Hippocampal formation (tissue), 2 donors: ENCODE measurements at places on chromosomes 3 and 15.
A peak's percentile ranks its signal among the peaks of the same experiment; 100 is the strongest.

- DNase-seq: no peak
Observed at GRCh38 chr3:143277531-143277930, 158.0 kb downstream of the CHST2 start.

GRCh38 chr3:117706756-117707155 lies 997.2 kb downstream of the TUSC7 start:
- DNase-seq: no peak

- DNase-seq: no peak
Observed at GRCh38 chr3:181839039-181839915, 127.6 kb downstream of the SOX2 start.

- peak; percentile 18 for DNase-seq
Observed at GRCh38 chr3:32310918-32311839, 72.7 kb downstream of the CMTM8 start.

GRCh38 chr3:126476166-126477060 lies 722 bp upstream of the ZXDC start:
- DNase-seq: peak; percentile 64

GRCh38 chr3:128895843-128896697 lies 16.6 kb downstream of the ACAD9 start:
- no peak for DNase-seq

- DNase-seq: no peak
Observed at GRCh38 chr3:65291448-65292125, 603.8 kb upstream of the ADAMTS9 start.

GRCh38 chr3:62011666-62012065 lies 361.7 kb downstream of the FEZF2 start:
- no peak for DNase-seq

- DNase-seq: no peak
Observed at GRCh38 chr3:61617651-61618050, 56.3 kb downstream of the PTPRG start.

DNA sequence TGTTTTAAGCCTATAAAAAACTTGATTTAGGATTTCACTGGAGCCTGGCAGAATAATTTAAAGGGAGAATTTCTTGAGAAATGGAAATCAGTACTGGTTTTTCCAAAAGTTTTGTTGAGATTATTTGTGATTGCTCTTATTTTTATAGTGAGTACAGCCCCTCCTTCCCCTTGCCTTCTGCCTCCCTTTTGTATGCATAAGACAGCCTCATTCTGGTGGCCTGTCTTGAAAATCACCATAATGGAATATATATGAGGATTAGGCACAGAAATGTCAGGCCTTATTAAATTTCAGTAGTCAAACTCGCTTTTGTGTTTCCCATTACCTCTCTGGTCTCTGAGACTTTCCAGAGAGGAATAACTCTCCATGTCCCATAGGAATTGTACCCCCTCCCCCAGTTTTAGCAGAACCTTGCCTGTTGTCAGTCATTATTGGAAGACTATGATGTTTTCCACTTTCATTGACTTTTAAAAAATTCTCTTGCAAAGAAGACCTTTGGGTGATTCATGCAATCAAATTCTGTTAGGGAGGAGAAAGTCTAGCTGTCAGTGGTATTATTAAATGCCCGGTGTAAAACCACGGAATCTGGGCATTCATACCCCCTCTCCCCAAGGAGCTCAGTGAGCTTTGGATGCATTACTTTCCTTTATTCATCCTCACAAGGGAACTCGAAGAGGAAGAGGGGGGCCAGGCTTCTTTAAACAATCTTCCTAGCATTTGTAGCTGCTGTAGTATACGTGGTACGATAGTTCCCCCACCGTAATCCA lies 171.6 kb upstream of the TSC22D2 start:
- no peak for DNase-seq

- DNase-seq: no peak
Observed at GRCh38 chr15:88832820-88833730, 29.8 kb downstream of the ACAN start.

GRCh38 chr3:53181528-53181927 lies 20.5 kb downstream of the PRKCD start:
- no peak for DNase-seq

DNA sequence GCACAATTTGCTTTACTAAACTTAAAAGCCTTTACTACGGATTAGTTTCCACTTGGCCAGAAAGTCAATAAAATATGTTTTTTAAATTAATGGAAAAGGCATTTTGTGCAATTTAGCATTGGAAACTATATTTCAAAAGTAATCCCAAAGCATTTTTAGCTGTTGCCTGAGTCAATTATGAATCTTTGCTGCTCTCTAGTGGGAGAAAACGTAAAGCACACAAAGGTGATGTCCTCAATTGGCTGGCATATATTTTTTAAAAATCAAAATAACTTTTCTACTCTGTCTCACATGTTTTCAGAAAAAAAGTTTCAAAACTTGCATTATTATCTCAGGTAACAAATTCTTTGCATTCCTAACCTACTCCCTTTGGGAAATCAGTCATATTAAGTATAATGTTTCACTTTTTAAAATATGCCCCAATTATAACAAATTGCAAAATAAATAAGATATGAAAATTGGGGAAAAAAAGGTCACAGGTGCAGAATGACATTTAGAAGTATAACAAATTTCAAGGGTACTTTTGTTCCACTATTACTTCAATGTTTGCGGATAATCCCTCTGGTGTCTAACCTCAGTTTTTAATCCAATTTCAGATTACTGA lies 47.2 kb upstream of the TEX55 start:
- peak; percentile 0 for DNase-seq

GRCh38 chr15:80068578-80068977 lies 9.1 kb downstream of the ZFAND6 start:
- DNase-seq: no peak

DNA sequence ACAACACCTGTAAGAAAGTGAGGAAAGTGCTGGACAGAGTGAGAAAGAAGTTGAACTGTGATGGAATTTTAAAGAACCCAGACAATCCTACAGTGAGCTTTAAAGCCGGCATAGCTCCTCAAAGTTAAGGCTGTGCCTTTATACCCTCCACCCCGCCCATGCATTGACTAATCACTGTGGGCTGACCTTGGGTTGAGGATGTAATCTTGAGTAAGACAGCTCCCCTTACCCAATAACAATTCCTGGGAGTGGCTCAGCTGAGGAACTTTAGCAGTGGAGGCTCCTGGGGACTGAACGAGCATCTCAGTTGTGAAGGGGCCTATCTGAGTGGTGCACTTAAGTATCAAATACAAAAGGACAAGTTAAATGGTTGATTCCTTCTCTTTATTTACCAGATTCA lies 35.7 kb upstream of the ZNF770 start:
- DNase-seq: no peak

DNA sequence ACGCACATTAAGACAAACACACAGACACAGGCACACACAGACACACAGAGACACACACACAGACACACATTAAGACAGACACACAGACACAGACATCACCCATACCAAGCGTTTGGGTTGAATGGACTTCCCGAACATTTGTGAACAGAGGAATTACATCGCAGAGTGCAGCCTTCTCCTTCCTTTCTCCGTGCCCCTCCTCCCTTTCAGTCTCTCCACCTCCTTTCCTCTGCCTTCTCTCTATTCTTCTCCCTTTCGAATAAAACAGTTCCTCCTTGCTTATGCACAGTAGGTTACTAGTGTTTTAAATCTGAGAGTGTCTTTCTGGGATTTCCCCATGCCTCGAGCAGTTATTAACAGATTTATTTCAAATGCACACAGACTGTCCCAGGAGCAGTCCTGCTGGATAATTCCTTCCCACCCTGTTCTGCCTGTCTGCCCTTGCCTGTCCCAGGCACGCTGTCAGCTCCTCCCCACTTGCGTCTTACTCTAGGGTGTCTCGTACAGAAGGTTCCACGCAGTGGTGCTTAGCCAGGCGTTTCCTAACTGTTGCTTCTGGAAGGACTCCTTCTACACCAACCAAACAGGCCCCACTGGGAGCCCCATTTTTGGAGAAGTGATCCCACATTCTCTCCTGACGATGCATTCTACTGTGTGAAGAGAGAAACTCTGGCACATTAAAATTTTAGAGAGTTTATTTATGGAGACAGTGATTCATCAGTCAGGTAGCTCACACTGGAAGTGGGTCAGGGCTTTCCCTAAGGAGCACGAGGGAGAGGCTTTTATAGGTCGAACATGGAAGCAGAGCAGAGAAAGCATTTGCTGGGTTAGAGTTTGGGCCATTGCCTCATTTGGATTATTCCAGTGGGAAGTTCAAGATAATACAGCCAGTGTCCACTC lies 163.8 kb downstream of the SV2B start:
- no peak for DNase-seq

DNA sequence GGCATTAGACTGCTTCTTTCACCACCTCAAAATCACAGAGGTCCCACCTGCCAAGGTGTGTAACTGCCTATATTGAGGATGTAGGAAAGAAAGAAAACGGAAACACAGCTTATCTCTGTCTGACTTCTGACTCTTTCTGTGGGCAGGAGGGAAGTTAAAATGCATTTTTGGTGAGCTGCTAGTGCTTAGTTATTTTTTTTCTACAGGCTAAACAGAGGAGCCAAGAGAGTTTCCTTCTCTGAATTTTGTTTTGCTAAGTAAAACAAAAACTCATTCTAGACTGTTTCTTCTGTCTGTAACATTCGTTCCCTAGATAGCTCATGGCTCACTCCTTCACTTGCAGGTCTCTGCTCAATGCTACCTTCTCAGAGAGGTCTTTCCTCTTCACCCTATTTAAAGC lies 18.8 kb upstream of the AMOTL2 start:
- DNase-seq: no peak

DNA sequence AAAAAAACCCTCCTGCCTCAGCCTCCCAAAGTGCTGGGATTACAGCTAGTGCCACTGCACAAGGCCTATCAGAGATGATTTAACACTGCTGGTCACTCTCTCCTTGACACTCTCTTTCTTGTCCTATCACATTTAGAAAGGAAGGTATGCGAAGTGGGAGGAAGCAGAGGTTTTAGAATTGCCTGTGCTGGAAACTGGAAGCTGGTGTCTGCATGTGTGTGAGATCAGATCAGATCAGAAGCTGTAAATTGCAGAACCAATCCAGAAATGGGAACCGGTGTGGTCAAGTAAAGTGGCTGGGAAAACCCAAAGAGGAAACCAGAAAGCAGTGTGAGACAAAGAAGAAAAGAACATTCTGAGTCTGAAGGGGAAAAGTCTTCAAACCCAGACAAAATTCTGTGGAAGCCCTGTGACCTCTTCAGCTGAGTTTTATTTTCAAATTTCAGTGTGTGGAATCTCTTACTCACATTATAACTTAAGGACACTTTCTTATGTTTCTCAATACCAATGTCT lies 2.8 kb downstream of the EFHB start:
- DNase-seq: peak; percentile 11

- DNase-seq: no peak
Observed at GRCh38 chr3:18866899-18867298, 281.4 kb upstream of the KCNH8 start.

DNA sequence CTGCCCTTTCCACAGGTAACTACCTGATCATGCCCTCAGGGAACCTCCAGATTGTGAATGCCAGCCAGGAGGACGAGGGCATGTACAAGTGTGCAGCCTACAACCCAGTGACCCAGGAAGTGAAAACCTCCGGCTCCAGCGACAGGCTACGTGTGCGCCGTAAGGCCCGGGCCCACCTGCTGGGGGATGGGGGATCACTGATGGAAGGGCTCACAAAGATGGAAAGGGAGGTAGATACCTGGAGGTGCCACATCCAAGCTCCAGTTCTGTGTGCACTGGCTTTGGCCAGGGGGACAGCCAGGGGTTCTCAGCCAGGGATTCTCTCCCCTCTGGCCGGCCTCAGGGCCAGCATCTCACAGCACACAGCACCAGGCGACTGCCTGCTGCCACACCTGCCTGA lies 59.4 kb downstream of the BOC start:
- DNase-seq: no peak

- DNase-seq: no peak
Observed at GRCh38 chr3:160694345-160694744, 17.4 kb downstream of the ARL14 start.

- no peak for DNase-seq
Observed at GRCh38 chr15:90297021-90297420, 31.5 kb downstream of the NGRN start.

GRCh38 chr15:91153954-91154353 lies 53.9 kb downstream of the SV2B start:
- DNase-seq: no peak

GRCh38 chr15:36831904-36832287 lies 252.5 kb downstream of the CDIN1 start:
- DNase-seq: no peak

DNA sequence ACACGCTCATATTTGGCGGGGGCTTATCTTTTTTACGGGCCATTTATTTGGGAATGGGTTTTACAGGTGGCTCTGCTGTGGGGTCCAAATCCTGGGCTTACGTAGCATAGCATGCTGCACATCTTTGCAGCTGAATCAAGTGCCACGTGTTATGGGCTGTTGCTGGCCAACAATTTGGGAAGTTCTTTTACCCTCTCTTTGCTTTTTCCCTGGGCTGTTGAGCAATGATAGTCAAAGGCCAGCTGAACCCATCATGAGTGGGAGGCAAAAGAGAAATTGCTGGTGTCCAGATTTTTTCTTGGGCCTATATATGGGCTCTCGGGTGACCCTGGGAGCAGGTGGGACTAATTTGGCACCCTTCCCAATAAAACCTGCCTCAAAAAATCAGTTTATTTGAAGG lies 209.3 kb upstream of the SATB1 start:
- DNase-seq: no peak

- peak; percentile 84 for DNase-seq
Observed at GRCh38 chr3:168096210-168096652, 507 bp upstream of the GOLIM4 start.

DNA sequence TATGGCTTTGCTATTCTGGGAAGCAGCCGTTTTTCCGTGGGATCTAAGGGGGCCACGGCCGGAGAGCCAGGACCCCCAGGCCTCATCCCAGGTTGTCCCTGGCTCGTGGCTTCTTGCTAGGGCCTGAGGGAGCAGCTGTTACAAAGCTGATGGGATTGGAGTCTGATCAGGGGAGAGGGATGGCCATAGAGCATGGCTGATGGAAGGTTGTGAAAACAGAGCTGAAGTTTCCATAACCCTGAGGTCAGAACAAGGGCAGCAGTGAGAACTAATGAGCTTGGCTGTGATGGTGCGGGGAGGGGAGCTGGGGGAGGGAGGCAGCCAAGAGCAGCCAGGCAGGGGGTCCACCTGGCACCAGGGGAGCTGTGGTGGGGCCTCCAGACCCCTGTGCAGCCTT lies 63.0 kb downstream of the LINGO1 start:
- DNase-seq: no peak

DNA sequence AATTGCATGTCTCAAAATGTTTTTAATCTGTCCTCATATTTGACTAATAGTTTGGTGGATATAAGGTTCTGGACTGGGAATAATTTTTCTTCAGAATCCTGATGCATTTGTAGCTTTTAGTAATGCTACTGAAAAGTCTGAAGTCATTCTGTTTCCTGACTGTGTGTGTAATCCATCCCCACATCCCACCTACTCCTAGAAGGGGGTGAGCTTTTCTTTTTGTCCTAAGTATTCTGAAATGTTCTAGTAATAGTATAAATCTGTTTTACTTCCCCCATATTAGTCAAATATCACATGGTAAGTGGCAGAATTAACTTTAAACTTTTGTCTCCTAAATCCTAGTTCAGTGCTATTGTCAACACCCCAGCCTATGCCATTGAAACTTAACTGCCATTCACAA lies 162.8 kb downstream of the GREM1 start:
- DNase-seq: no peak
